NCI-H345 (cell line): ENCODE measurements at places on chromosomes 7 and 10.

- no peak for DNase-seq
Observed at GRCh38 chr7:18573410-18574234, 78.1 kb downstream of the HDAC9 start.

DNA sequence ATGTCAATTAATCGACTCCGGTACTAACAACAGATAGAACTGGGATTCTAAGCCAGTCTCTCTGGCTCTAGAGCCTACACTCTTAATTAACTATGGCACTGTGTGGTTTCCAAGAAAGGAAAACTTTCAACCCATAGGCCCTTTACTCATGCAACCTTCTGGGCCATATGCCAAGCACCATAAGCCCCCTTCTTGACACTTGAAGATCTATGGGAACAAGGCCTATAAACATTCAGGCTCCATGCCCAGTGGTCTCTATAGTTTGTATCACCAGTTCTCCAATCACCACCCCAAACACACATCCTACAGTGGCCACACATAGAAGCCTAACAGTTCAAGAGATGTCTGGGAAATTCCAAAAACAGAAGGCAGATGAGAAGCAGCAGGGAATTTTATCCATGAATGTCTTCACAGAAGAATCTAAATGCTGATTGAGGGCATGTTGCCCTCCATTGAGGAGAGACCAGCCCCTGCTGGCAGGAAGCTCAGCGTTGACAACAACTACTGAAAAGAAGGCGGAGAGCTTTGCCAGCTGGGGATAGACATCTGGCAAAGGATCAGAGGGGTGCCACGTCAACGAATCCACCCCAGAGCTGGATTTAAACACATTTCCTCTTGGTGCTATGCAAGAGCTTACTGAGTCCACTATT, 64.4 kb downstream of the GRM3 start:
- DNase-seq, result peak; percentile 14

DNA sequence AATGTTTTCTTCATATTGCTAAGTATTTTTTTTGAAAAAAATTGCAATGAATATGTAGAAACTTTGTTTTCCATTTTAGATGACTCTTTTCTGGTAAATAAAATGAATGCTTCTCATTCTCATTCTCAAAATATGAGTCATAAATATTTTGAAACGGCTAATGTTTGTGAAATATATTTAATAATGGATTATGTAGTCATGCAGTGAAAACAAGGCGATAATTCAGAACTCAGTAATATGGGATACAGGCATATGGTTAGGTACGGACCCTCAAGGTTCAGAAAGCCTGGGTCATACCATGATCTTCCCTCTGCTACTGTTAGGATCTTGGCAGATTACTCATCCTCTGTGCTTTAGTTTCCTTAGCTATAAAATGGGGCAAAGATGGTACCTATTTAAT, 46.2 kb upstream of the SLC39A12 start:
- DNase-seq, result no peak

GRCh38 chr7:55249332-55249731, 115.8 kb upstream of the LANCL2 start:
- DNase-seq, result no peak

- DNase-seq, result no peak
Observed at GRCh38 chr10:130511766-130512165, 375.6 kb downstream of the GLRX3 start.

- no peak for DNase-seq
Observed at GRCh38 chr10:9792181-9792580, 1225.5 kb upstream of the CELF2 start.

GRCh38 chr7:144452064-144452463, 48.6 kb upstream of the NOBOX start:
- no peak for DNase-seq

DNA sequence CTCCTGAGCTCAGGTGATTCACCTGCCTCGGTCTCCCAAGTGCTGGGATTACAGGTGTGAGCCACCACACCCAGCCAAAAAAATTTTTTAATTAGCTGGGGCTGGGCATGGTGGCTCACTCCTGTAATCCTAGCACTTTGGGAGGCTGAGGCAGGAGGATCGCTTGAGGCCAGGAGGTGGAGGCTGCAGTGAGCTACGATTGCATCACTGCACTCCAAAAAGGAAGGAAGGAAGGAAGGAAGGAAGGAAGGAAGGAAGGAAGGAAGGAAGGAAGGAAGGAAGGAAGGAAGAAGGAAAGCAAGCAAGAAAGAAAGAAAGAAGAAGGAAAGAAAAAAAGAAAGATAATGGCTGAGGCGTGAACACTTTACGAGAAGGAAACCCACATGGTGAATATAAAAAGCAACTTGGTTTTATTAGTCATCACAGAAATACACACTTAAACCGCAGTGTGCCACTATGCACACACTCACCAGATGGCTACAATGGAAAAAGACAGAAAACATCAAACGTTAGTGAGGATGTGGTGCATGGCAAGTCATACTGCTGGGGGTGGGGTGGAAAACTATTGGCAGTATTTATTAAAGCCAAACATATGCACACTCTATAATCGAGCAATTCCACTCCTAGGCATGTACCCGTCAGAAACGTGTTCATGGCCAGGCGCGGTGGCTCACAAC, 4.4 kb upstream of the CCL26 start:
- no peak for DNase-seq

DNA sequence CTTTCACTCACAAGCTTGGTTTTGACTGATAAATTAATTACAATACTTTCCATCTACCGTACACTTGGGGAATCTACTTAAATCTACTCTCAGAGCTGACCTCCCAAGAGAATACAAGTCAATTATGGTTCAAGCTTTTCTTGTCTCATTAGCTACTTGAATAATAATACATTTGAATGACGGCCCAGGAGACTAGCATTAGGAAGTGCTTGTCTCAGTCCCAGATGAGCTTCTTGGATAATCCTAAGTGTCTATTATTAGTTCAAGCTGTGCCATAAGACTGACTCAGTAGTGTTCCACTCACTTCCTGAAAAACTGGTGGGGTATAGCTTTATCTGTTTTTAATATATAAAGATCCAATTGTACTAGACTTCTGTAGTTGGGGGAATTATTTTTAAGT, 100.2 kb downstream of the GNAT3 start:
- no peak for DNase-seq

GRCh38 chr10:55063811-55064210, 262.8 kb upstream of the PCDH15 start:
- no peak for DNase-seq
